ENCODE measurements at places on chromosomes 7 and 10.

- DNase-seq: no peak
Measured at GRCh38 chr10:103930881-103931280, 12.9 kb upstream of the STN1 start.

GRCh38 chr10:117955176-117955575, 91.6 kb downstream of the RAB11FIP2 start:
- no peak for DNase-seq

DNA sequence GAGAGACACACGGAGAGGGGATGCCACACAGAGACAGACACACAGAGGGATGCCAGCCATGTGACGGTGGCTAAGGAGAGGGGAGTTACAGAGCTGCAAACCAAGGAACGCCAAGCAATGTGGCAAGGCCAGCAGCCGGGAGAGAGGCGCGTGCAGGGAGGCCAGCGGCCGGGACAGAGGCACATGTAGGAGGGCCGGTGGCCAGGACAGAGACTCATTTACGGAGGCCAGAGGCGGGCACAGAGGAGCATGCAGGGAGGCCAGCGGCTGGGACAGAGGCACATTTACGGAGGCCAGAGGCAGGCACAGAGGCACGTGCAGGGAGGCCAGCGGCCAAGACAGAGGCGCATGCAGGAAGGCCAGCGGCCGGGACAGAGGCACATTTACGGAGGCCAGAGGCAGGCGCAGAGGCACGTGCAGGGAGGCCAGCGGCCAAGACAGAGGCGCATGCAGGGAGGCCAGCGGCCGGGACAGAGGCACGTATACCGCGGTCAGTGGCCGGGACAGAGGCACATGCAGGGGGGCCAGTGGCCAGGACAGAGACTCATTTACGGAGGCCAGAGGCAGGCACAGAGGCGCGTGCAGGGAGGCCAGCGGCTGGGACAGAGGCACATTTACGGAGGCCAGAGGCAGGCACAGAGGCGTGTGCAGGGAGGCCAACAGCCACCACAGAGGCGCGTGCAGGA, 40.4 kb downstream of the INSIG1 start:
- no peak for DNase-seq

DNA sequence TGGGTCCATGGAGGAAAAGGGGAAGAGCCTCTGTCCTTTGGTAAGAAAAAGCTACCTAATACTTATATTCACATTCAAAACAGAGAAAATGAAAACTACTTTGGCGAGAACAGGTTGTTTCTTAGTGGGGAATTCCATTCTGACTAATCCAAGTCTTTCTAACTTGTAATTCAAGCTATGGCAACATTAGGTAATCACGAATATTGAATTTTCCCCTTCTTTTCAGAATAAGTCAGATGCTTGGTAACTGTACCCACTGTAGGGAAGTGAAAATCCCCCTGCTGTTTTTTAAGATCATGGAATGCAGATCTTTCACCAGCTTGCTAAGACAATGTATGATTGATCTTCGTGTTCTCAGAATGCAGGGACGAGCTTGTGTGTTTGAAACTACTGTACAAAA, 384.4 kb downstream of the TCERG1L start:
- DNase-seq: no peak

GRCh38 chr7:100607111-100607510, 4.9 kb downstream of the PCOLCE start:
- DNase-seq: no peak

GRCh38 chr7:27046854-27047549, 48.8 kb downstream of the HOXA1 start:
- peak; percentile 76 for DNase-seq

GRCh38 chr7:20793694-20794394, 7.2 kb upstream of the SP8 start:
- DNase-seq: no peak

Data from epithelial cell of esophagus (primary cell).